ENCODE measurements at places on chromosomes 1 and 21.
A peak's percentile ranks its signal among the peaks of the same experiment; 100 is the strongest.

DNA sequence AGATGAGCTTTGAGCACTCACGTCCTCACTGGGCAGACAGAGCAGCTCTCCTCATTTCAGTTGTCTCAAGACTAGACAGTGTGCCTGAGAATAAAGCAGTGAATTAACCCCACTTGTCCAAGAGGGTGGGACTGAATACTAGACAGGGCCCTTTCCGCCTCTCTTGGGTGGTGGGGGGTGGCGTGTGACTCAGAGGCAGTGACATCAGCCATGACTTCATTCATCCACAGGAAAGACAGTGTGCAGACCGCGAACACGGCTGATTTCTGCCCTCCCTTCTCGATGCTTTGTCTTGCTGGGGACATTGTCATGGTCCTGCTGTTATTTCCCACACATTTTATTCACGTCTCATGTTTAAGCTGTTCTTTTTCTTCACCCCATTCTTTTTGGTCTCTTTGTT, 64.9 kb downstream of the FGGY start:
- DNase-seq = peak; percentile 20

- DNase-seq = no peak
Measured at GRCh38 chr1:77950873-77951272, 28.0 kb downstream of the FUBP1 start.

DNA sequence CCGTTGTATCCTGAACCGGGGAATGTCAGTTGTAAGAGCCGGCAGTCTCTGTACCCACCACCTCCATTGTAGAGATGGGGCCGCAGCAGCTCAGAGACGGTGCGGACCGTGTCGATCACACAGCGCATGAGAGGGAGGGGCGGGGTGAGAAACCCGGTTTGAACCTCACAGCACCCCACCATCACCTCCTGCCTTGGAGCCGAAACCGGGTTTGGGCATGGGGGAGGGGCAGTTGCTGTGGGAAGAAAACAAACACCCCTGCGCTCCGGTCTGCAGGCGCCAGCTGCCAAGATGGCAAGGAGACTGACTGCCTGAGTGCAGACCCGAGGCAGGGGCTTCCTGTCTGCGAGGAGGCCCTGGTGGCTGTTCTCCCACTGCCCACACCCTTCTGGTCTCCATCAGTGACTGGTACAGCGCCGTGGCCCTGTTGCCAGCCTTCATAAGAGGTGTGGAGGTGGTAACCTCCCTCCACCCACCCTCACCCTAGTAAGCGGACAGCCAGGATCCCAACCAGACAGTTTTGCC, 69.2 kb upstream of the SSBP3 start:
- no peak for DNase-seq

DNA sequence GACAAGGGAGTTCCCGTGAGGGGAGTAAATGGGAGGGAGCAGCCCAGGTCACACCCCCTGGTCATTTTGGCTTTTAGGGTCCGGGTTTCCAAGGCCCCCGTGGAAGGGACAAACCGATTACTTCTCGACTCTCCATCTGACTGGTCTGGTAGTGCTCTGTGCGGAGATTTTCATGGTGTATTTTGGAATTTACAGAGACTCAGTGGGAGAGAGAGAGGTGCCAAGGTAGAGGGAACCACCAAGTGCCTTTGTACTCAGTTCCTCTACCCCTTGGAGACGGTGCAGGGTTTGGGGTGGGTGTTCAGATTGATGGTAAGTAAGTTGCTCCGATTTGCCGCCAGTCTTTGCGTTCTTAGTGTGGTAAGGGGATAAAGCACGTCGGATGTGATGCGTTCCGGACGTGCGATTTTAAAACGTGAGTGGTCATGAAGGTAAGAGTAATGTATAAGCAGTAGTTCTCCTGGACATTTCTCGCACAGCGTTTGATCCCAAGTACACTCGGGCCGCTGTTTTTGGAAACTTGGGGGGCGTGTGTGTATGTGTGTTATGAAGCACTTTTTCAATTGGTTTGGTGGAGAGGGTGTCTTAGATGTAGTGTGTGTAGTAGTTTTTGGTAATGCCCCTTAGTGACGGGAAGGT, 682 bp downstream of the SUCO start:
- peak; percentile 50 for DNase-seq

GRCh38 chr1:244311784-244312532, 139.8 kb downstream of the ADSS2 start:
- no peak for DNase-seq

GRCh38 chr1:42923367-42924081, 35.1 kb downstream of the SLC2A1 start:
- DNase-seq = no peak

GRCh38 chr1:27940297-27940696, 5.5 kb downstream of the SMPDL3B start:
- peak; percentile 23 for DNase-seq

DNA sequence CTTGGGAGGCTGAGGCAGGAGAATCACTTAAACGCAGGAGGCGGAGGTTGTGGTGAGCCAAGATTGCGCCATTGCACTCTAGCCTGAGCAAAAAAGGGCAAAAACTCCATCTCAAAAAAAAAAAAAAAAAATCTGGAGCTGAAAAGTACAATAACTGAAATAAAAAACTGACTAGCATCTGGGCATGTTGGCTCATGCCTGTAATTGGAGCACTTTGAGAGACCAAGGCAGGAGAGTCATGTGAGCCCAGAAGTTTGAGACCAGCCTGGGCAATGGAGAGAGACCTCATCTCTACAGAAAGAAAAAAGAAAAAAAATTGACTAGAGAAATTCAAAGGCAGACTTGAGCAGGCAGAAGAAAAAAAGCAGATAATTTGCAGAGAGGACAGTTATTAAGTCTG, 18.1 kb downstream of the CLDN19 start:
- DNase-seq = no peak

DNA sequence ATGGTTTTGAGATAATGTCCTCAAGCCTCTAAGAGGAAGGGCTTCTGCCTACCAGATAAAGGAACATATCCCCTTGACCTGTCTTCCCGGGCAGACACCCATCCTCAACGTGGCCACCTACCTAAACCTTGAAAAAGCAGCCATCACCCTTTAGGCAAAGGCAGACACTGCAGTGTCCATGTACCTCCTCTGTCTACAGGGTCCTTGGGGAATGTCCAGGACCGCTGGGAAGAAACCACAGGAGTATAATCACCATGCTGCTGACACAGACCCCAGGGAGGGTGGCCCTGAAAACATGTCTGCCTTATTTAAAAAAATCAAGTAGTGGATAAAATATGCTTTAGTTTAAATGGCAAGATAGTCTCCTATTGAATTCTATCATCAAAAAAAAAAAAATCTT, 16.6 kb downstream of the BCAR3 start:
- no peak for DNase-seq

DNA sequence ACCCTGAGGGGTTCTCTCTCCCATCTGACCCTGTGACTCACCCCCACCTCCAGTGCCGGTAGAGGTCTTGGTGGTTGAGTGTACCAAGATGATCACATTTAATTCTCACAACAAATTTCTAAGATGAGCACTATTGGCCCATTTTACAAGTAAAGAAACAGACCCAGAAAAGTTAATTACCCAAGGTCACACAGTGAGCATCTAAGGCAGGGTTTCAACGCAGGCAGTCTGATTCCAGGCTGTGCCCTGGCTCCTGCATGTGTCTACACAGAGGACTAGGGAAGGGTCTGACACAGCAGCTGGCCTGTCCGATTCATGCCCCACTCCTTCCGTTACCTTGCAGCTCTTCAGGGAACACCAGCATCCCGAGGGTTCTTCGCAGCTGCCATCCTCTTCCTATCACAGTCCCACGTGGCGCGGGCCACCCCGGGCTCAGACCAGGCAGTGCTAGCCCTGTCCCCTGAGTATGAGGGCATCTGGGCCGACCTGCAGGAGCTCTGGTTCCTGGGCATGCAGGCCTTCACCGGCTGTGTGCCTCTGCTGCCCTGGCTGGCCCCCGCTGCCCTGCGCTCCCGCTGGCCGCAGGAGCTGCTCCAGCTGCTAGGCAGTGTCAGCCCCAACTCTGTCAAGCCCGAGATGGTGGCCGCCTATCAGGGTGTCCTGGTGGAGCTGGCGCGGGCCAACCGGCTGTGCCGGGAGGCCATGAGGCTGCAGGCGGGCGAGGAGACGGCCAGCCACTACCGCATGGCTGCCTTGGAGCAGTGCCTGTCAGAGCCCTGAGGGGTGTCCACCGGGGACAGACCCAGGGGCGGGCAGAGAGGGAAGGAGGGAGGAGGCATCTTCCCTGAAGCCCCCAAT, 7.5 kb downstream of the NCDN start:
- DNase-seq = no peak

DNA sequence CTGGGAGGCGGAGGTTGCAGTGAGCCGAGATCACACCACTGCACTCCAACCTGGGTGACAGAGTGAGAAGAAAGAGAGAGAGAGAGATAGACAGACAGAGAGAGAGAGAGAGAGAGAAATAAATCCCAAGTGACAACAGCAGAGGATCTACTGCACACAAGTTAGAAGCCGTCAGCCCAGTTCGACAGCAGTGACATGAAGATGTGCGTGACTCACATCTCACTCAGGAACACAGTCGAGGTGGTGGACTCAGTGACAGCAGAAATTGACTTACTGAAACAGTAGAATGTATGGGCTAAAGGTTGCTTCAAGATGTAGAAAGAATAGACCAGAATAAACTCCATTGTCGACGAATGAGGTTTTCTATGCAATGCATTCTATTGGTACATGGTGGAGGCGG, 77.0 kb upstream of the KRTAP19-8 start:
- DNase-seq = no peak

DNA sequence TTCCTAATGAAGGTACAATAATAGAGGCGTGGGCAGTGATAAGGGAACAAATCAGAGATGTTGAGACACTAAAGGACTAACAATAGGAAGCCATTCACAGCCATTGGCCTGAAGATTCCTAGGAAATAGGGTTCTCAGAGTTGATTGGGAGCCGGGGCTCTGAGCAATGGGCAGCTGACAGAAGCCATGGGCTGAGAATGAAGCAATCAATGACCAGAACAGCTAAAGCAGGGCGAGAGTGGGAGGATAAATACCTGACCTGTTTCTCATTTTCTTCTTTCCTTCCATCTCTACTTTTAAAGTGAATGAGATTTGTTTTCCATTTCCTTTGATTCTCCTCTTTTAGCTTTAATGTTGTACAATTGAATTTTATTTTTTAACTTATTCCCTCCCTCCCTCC, 774.7 kb upstream of the ADGRL4 start:
- DNase-seq = peak; percentile 1

- peak; percentile 30 for DNase-seq
Measured at GRCh38 chr21:34642211-34643075, 26.4 kb upstream of the CLIC6 start.

- DNase-seq = peak; percentile 87
Measured at GRCh38 chr1:38000529-38001455, 4.5 kb downstream of the FHL3 start.

DNA sequence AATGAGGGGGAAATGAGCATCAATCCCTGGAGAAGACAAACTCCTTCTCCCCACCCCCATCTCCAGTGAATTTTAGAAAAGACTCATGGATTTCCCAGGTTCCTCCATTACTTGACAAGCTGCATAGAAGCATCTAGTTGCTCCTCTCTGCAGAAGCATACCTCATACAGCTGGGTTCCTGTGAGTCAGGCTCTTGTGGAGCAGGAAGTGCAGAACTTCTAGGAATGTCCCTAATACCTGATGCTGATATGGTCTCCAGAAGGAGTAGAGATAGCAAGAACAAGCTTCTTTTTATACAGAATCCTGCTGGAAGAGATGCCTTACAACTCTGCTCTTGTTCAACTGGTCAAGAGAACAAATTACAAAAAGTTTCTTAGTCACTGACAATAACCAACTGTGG, 105.5 kb downstream of the TNR start:
- DNase-seq = no peak

DNA sequence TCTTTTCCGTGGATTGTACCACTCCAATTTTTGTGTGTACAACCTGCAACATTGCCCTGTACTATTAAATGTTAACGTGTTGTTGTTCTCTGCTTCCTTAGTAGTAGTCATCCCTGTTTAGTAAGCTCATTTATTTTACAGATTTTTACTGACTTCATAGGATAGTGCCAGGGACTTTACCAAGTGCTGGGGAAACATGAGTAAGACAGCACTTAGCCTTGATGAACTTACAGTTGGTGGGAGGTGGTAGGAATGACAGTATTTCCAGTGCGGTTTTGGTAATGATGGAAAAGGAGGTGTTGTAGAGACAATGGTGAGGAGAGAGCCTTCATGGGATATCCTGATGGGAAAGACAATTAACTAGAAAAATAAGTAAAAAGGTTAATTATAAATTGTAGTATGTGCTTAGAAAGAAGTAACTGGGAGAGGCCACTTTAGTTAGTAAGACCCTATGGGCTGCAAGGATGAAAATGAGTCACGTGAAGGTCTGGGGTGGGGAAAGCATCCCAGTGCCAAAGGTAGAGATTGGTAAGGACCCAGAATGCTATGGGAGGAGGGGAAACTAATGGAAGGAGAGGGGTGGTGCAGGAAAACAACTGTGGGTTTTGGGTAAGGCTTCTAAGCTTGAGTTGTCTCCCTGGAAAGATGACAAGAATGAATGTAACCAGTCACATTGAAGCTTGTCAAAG, 1.7 kb downstream of the RLF start:
- DNase-seq = no peak

- DNase-seq = no peak
Measured at GRCh38 chr1:17869815-17870214, 114.7 kb downstream of the ACTL8 start.

- DNase-seq = peak; percentile 23
Measured at GRCh38 chr1:84959294-84959693, 37.6 kb downstream of the MCOLN2 start.

DNA sequence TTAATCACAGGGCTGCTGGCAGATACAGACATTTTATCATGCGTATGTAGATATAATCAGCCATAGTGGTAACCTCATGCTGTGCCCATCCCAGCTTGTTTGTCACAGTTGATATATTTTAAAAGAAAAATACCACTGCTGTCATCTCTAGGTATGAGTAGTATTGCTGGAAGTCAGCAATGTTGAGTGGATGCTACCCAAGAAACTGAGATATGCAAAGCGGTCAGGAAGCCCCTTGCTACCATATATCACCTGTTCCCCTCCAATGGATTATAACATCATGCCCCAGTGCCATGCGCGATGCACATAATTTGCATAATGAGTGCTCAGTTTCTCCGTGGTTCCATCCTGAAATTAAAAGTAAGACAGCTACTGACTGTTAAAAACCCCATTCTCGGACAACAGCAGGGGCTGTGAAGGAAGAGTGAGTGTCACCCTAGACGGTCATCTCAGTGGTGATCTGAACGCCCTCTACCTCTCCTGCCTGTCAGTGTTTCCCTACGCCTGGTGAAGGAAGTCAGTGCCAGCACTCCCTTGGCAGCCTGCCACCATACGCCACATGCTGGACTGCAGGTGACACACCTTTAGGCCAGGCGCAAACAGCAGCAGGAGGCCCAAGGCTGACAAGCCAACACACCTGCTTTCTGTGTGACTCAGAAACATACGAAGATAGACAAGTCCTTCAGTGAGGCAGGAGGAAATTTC, 2.7 kb downstream of the IL10RB start:
- no peak for DNase-seq

- no peak for DNase-seq
Measured at GRCh38 chr1:72018562-72018961, 263.8 kb downstream of the NEGR1 start.
